Stimulated activated CD4-positive, alpha-beta T cell treated with anti-CD3 and anti-CD28 coated beads, TNF-alpha, amount 100 ng/mL, for 4 hours (primary cell): ENCODE measurements at places on chromosomes 2 and 18.

- no peak for DNase-seq
These were observed 1.6 kb upstream of the SFTPB start for GRCh38 chr2:85669549-85669948.

DNA sequence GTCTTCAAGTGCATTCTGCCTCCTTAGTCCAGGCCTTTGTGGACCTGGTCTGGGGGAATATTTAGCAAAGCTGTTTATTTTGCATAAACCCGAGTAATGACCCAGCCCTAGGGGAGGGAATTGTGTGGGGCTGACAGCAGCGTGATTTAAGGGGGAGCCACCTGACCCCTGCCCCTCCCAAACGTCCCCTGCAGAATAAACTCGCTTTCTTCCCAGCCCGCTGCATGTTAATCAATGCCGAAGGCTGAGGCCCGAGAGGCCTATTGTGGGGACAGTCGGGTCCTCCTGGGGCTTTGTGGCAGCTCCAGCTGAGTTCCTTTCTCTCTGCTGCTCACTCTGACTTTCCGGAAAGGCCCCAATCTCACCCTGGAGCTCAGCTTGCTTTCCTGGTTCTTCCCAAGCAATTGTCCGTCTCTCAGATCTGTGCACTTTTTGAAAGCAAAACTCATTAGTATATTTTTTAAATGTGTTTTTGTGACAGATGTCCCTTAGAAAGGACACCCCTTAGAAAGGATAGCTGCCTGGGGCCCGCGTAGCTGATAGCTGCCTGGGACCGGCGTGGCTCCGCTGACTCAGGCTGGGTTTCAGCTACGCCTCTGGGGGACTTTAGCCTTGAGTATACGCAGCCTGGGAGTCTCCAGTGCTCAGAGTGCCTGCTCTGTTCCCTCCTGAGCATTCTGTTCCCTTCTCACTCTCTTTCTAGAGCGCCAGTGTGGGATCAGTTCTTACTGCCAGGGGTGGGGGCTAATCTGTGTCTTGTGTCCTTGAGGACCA is 158.3 kb downstream of the GLI2 start:
- DNase-seq: no peak

DNA sequence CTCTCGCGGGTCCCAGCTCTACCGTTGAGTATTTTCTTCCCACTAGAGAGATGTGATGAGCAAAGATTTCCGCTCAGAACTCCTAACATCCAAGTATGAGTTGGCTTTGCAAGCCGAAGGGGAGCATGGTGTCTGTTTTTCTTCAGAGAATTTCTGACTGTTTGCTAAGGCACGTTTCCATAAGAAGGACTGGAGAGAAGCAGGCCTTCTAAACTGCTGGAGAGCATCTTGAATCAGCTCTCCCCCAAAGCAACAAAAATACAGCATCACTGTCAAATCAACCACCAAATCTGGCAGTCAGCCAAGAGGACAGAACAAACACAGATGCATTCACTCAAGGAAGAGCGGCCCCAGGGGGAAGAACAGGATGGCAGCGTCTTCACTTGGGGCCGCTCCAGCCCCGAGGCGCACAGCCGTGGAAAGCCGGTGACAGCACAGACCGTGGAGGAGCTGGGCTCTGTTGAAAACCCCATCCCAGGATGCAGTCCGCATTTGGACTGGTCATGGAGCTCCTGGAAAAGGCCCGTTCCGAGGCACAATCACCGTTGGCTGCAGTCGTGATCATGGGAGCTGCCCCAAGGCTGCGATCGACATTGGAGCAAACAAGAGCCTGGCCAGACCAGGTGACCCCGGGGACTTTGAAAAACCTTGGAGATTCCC is 101.4 kb downstream of the NFATC1 start:
- no peak for DNase-seq

DNA sequence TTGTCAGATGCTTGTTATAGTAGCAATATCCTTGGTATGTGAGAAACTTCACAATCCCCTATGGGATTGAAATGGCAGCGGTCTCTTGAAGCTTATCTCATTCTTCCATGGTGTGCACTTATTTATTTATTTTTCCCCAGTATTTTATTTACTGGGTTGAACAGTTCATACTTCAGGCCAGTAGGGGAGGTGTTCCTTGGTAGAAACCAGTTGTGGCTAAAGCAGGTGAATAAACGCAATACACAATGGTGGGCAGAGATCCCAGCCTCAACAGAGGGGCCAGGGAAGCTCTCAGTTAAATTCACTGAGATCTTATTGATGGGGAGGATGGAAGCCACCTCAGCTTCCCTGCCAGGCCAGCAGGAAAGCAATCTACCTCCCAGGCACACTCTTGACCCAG is 93.7 kb upstream of the SRD5A2 start:
- DNase-seq: no peak

GRCh38 chr2:85949280-85949679 is 60.5 kb upstream of the ST3GAL5 start:
- no peak for DNase-seq

DNA sequence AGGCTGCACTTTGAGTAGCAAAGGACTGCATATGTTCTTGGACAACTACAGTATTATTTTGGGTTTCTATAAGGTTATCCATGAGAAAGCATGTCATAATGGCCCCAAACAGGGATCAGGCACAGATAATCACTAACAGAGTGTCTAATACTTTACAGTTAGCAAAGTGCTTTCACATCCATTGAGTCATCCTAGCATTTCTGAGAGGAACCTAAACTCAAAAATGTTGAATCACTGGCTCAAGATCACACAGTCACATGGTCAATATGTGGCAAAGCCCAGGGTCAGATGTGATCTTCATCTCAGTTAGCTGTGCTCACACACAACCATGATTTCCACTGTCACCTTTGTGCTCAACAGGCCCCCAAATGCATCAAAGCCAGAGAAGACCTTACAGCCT is 156.1 kb upstream of the VRK2 start:
- no peak for DNase-seq

- DNase-seq: no peak
These were observed 60.2 kb upstream of the TXNDC2 start for GRCh38 chr18:9825571-9826073.

DNA sequence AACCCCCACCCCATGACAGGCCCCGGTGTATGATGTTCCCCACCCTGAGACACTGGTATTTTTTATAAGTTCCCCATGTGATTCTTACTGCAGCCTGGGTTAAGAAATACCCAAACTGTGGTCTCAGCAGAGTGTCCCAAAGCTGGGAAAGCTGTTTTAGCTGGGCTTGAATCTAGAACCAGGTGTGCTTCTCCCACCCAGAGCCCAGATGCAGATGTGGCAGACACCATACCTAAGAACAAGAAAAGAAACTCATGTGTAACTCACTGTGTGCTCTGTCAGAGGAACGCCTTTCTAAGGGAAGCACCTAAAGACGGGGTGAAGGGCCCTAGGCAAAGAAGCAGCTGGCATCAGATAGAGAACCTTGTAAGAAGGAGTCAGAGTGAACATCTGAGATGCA is 23.9 kb downstream of the DOK1 start:
- DNase-seq: no peak

GRCh38 chr2:66478731-66479316 is 43.9 kb downstream of the MEIS1 start:
- DNase-seq: no peak

DNA sequence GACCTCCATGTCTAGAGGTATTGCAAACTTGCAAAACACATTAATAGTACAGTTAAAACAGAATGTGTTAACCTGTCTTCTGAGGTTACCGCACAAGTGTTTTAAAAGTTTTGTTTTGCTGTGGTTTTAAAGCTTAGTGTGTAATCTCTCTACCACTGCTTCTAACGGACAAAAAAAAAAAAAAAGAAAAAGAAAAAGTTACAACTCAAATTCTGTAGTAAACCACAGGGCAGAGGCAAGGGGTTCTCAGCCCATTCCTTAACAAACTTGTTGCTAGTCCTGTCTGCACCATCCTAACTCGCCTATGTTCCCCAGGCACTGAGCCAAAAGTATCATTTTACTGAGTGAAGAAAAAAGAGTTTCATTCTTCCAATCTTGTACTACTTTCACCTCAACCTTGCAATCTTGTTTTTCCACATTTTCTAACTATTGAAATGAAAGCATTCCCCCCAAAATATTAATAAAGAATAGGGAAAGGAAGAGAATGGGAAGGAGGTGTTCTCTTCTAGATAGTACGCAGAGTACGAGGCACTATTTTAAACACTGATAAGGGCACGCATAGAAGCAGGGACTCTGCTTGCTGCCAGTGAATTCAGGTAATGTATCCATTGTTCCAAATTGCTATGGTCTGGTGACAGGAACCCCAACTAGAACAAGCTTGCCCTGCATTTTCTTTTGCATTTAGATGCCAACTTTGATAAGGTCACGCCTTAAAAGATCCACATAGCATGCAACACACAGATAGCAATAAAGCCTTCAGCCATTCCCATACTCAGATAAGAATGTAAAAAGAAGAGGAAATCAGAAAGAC is 47.1 kb downstream of the IKZF2 start:
- DNase-seq: no peak
